SIG-M5 (cell line): ENCODE measurements at places on chromosomes 13 and 19.

- no peak for DNase-seq
Measured at GRCh38 chr19:33641956-33642498, 20.3 kb downstream of the CHST8 start.

- DNase-seq = no peak
Measured at GRCh38 chr19:3369337-3370213, 3.2 kb downstream of the NFIC start.

- no peak for DNase-seq
Measured at GRCh38 chr19:29945433-29945832, 3.4 kb downstream of the URI1 start.

- no peak for DNase-seq
Measured at GRCh38 chr19:39582891-39583625, 19.3 kb upstream of the LGALS13 start.

GRCh38 chr19:56476093-56476492 lies 1.1 kb downstream of the ZNF667 start:
- no peak for DNase-seq

GRCh38 chr13:90122531-90122930 lies 1225.0 kb upstream of the MIR17HG start:
- no peak for DNase-seq

GRCh38 chr13:93674337-93674755 lies 447.7 kb downstream of the GPC6 start:
- no peak for DNase-seq

- no peak for DNase-seq
Measured at GRCh38 chr19:34217952-34218817, 36.2 kb upstream of the GARRE1 start.

- DNase-seq = no peak
Measured at GRCh38 chr19:13018035-13018914, 23.0 kb downstream of the NFIX start.

GRCh38 chr13:20402881-20403280 lies 122.8 kb downstream of the CRYL1 start:
- no peak for DNase-seq

- DNase-seq = no peak
Measured at GRCh38 chr13:76950101-76950500, 1.8 kb downstream of the ACOD1 start.

- no peak for DNase-seq
Measured at GRCh38 chr19:18416778-18417249, 2.4 kb upstream of the SSBP4 start.

- DNase-seq = no peak
Measured at GRCh38 chr13:52842441-52842840, 6.0 kb downstream of the PCDH8 start.

GRCh38 chr19:56831255-56831654 lies 9.3 kb downstream of the PEG3 start:
- DNase-seq = no peak

DNA sequence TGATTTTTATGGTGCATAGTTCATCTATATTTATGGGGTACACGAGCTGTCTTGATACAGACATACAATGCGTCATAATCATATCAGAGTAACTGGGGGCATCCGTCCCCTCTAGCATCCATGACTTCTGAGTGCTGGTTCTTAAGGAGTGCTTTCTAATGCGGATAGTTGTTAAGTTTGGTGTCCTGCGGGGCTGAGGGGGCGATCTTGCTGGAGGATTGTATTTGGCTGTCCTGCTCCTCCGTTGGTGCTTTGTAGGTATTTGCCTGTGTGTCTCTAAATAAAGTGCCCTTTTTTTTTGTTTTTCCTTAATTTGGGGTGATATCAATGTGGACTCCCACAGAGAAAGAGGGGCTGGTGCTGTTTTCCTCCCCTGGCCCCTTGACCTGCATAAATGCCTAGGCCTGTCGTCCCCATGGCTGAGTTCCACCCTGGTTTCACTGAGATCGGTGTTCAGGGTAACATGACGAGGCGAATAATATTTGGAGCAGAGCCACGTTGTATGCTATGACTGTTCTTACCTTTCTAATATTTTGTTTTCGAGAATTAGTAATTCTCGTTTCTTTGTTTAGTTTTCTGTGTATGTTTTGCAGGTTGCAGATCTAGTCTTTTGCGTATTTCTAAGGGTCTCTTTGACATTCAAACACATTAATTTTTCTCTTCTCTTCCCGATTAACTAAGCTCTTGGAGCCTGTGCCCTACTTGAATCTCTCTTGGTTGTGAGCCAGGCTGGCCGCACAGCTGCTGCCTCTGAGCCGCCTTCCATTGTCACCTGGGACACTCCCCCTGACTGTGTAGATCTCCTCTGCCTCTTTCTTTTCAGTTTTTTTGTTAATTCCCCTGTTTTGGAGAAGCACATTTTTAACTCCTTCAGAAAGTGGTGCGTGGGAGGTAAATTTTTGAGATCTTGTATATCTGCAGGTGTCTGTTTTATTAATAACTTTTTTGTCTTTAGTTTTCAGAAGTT lies 100.3 kb downstream of the ARHGEF7 start:
- DNase-seq = no peak

DNA sequence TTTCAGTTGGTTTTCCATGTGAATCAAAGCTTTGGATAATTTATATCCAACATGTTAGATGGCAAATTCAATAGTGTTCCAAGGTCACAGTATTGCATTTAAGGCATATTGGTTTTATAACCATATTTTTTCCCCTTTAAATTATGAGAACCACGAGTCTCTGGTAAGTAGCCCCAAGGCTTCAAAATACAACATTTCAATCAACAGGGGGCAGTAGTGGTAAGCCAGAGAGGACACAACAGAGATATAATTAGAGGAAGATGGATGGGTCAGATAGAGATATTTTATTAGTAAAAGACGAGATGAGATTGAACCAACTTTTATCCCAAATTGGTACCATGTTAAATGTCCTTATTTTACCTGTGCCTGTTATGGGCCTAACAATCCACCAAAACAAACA lies 53.1 kb downstream of the KL start:
- no peak for DNase-seq

GRCh38 chr13:71871844-71872243 lies 4.8 kb upstream of the DACH1 start:
- no peak for DNase-seq

DNA sequence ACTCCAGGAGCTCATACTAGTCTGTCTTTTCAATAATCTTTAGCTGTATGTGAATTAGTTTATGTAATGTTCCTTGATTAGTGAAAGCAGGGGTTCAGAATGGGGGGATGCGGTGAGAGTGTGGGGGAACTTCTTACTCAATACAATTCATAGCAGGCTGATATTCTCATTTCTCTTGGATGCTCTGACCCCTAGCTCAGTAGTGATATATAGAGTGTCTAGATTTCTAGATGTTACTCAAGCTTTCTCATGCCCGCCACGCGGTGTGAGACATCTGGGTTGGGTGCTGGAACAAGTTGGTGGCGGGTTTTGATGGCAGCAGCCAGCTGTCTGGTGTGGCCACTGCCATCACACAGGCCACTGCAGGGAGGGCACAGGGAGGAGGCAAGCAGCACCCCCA lies 39.3 kb upstream of the FLT1 start:
- DNase-seq = no peak

- no peak for DNase-seq
Measured at GRCh38 chr13:29683041-29683440, 87.6 kb upstream of the SLC7A1 start.

DNA sequence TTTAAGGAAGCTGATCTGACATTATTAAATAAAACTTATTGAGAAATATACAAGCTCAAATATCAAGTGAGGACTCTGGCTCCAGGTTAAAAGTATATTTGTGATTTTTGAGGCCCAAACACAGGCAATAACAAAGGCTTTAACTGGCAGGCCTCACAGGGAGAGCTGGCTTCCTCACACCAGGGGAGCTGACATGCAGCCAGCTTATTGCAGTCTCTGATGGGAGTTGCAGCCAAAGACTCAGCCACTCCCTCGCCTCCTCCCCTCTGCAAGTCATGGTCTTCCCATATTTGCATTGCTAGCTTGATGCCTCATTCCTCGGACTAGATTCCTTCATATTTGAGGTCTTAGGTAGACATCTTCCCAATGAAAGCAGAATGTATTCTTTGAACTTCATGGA lies 647.1 kb upstream of the SLITRK6 start:
- no peak for DNase-seq

GRCh38 chr19:51120160-51120559 lies 4.5 kb upstream of the SIGLEC9 start:
- DNase-seq = no peak

GRCh38 chr13:101272886-101273285 lies 143.4 kb downstream of the NALCN start:
- DNase-seq = no peak

DNA sequence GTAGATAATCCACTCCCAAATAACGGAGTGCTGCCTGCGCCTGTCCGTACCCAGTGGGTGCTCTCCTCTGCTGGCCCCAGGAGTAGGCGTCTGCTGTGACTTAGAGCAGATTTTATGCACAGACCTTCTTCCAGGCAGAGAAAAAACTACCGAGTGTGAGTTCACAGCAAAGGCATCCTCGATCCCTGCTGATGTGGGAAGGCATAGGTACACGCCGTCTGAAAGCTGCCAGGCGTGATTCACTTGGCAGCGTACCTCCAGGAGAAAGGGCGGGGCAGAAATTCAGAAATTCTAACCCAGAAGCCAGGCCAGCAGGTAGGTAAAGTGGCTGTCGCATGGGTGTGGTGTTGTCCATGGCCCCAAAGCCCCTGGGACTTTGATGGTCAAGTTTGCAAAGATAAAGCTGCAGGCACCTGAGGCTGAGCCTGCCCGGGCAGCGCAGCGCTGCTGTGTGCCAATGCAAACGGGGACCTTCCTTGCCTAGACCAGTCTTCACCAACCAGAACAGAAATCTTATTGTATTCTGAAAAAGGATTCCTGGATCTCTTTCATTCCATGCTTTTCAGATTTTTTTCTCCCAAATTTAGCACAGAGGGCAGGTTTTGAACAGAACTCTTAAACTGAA lies 36.3 kb downstream of the COL4A2 start:
- DNase-seq = no peak

- DNase-seq = no peak
Measured at GRCh38 chr13:106714271-106714982, 146.5 kb upstream of the ARGLU1 start.

- no peak for DNase-seq
Measured at GRCh38 chr13:32802159-32802558, 214.1 kb upstream of the KL start.

GRCh38 chr19:4130744-4131438 lies 7.0 kb upstream of the MAP2K2 start:
- no peak for DNase-seq

GRCh38 chr19:1648459-1648849 lies 4.0 kb downstream of the TCF3 start:
- DNase-seq = no peak

DNA sequence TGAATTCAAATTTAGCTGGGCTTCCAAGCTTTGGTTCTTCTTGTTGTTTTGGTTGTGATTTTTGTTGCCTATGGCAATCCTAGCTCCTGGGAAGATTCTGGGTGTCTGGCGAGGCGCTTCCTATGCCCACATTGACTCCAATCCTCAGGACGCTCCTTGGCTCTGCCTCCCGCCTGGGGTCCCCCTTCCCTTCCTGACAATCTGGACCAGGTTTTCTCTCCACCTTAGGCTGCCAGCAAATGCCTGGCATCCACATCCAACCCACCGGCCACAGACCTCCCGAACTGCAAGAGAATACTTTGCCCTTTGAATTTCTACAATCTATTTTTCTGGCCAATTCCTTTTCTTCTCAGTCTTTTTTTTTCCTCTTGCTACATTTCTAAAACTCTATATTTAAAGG lies 186.9 kb upstream of the UBL3 start:
- no peak for DNase-seq

- DNase-seq = no peak
Measured at GRCh38 chr13:37495046-37495445, 103.5 kb downstream of the POSTN start.

DNA sequence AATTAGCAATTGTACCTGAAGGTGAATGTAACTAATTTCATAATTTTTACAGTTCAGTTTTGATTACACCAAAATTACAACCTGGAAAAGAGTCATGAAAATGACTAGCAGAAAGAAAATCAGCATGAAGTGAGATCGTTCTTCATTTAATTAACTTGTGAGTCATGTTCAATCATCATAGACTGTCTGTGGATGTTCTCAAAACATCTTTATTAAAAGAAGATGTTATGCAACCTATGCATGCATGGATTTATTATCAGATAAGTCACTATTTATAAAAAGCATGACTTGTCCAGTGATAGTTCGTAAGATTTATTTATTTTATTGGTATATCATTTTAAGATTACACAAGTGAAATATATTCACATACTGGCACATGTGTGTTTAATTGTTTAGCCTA lies 245.9 kb downstream of the ITGBL1 start:
- no peak for DNase-seq

GRCh38 chr13:60143775-60144174 lies 20.0 kb downstream of the DIAPH3 start:
- DNase-seq = no peak

- DNase-seq = no peak
Measured at GRCh38 chr19:9009935-9010651, at the start of gene MUC16. Gene MUC16, minus strand, starts transcription at chr19:9010409.

- no peak for DNase-seq
Measured at GRCh38 chr19:18733196-18733647, 49.7 kb downstream of the CRTC1 start.

- no peak for DNase-seq
Measured at GRCh38 chr19:41882568-41883462, at the start of gene ARHGEF1. Gene ARHGEF1, plus strand, starts transcription at chr19:41883184. Its CDS starts 4,899 bp downstream, at chr19:41888083.

DNA sequence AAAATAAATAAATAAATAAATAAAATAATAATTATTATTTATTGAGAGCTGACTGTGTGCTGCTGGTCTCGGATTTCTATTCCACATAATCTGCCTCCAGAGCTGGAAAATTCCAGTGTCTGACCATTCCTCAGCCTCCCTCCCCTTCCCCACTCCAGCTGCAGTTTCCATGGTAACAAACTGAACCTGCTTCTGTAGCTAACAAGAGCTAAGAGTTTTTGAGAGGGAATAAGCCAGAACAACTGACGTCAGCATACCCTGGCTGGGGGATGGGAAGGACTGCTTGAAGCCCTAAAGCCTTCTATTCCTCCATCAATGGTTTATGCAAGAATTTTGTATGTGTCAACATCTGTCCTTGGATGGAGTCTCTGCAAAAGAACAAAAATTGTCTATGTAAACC lies 26.0 kb upstream of the PEG3 start:
- DNase-seq = no peak

DNA sequence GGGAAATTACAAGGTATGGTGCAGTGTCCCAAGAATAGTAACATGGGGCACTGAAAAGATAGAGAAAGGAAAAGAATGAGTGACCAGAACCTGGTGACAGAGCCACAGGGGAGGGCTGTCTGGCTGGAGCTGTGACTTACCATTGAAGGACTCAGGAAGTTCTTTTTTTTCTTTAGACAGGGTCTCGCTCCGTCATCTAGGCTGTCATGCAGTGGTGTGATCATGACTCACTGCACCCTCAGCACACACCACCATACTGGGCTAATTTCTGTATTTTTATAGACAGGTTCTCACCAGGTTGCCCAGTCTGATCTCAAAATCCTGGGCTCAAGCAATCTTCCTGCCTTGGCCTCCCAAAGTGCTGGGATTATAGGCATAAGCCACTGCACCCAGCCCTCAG lies 8.8 kb upstream of the CPB2 start:
- DNase-seq = no peak
